ENCODE measurements at places on chromosomes 3 and 15. TPM values are rescaled to one million over a fixed set of nuclear protein-coding genes. Genes with fewer than 3 reads are reported as not detected.

The THRB gene
- total RNA-seq = not detected

The ROPN1 gene
- not detected for total RNA-seq

The NDN gene
- not detected for total RNA-seq

The STARD9 gene
- total RNA-seq = 2.1 TPM

The CHDH gene
- total RNA-seq = not detected

The ZBBX gene
- not detected for total RNA-seq

The GABRB3 gene
- not detected for total RNA-seq

DNA sequence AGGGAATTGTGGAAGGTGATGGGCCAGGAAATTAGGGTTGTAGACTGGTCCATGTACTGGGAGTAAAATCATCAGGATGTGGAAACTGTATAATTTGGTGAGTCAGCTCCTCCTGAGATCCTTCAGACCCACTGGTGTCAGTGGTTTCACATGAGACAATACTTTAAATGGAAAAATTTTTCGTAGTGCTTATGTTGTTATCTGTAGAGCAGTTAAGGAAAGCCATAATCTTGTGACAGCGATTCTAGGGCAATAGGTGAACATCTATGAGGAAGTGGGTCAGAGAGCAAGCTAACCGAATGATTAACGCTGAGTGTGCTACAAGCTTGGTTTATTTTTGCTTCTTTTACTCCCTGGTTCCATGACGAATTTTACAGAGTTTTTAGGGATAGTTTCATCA is 200.6 kb downstream of the CADM2 start:
- no peak overlapping the region for H3K4me3 ChIP-seq
- H3K4me1 ChIP-seq = no peaks in the 10 kb centered on the region
- H3K27me3 ChIP-seq = no peaks in the 10 kb centered on the region
- no peak for DNase-seq

DNA sequence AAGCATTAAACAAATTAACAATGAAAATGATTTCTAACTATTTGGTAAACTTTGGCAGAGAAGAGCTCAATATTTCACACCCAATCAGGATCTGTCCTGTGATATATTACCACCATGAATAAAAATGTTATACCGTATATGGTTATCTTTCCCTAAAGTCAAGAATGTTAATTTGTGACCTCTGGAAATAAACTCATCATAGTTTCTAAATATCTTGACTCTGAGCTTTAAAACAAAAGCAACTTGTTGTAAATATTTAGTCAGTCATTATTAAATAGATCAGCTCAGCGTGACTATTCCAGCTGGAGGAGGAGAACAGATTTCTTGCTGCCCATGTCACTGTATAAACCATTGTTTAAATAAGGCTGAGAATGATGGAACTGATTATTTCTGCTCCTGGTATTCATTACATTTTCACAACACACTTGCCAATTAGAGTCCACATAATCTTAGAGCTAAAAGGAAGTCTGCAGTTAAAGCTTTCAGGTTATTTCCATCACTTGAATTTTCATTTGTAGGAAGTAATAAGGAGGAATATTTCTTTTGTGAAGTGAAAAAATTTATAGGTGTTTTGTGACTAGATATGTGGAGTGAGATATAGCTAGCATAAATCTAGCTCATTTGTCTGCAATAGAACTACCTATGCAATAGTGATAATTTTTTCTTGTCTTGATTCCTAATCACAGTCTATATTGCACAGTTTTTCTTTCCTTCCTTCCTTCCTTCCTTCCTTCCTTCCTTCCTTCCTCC is 106.5 kb upstream of the P2RY1 start:
- H3K27me3 ChIP-seq = no peaks in the 10 kb centered on the region
- DNase-seq = no peak
- no peak overlapping the region for H3K4me3 ChIP-seq

- H3K36me3 ChIP-seq = no peaks in the 10 kb centered on the region
- DNase-seq = peak; percentile 92
- H3K4me1 ChIP-seq = peaks cover 60% of the 10 kb centered on the region
- peak overlapping the region; percentile 83 for H3K27ac ChIP-seq
- peak overlapping the region; percentile 66 for H3K4me3 ChIP-seq
Measured at GRCh38 chr15:90885432-90886290, 1.4 kb downstream of the FES start.

DNA sequence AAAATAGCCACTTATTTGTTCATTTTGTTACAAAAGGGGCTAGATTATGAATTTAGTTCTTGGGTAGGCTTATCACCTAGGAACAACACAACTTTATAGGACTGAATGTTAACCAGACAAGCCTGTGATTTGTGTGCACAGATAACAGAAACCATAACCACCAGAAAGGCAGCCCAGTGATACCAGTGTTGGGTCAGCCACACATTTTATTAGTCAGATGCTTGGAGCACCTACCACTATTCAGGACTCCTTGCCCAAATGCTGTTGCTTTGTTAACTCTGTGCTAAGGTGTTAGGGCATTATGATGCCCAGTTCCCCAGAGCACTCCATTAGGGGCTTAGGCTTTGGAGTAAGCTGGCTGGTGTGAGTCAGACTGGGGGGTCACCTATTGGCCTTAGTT is 22.5 kb downstream of the PLCL2 start:
- no peak overlapping the region for H3K4me3 ChIP-seq
- H3K4me1 ChIP-seq = peaks cover 3% of the 10 kb centered on the region
- no peak for DNase-seq
- no peaks in the 10 kb centered on the region for H3K27me3 ChIP-seq
- no peak overlapping the region for H3K27ac ChIP-seq

DNA sequence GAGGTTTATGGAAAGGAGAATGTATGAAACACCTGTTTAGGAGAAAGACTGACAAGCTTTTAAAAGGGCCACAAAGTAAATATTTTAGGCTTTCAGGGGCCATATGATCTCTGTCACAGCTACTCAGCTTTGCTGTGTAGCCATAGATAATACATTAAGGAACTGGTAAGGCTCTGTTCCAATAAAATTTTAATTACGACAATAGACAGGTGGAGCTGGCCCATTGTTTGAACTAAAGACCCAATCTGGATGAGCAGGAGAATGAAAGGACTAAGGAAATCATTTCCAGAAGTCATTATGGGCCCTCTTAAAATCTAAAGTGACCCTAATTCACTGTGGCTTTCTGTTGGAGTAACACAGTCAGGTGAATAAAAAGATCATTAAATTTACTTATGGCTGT is 48.5 kb upstream of the SLC12A8 start:
- H3K27ac ChIP-seq = no peak overlapping the region
- DNase-seq = no peak
- H3K27me3 ChIP-seq = no peaks in the 10 kb centered on the region
- H3K36me3 ChIP-seq = peaks cover 20% of the 10 kb centered on the region
- H3K4me1 ChIP-seq = no peaks in the 10 kb centered on the region
- H3K4me3 ChIP-seq = no peak overlapping the region

DNA sequence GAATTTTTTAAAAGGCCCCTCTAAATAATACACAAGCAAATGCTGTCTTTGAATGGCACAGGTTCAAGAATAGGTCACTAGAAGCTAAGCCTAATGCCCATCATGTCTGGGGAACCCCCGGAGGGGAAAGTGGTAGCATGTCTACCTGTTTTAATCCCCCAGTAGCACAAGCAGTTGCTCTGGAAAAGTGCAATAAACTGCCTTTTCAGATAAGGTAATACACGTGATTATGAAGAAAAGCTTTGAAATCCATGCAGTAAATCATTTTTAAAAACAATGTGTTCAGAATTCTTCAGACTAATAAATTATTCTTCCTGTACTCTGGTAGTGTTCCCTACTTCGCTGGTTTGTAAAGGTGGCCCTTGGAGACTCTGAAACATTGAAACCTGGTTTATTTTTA is 922.2 kb downstream of the ROBO1 start:
- no peak overlapping the region for H3K27ac ChIP-seq
- H3K4me3 ChIP-seq = no peak overlapping the region
- H3K36me3 ChIP-seq = no peaks in the 10 kb centered on the region

DNA sequence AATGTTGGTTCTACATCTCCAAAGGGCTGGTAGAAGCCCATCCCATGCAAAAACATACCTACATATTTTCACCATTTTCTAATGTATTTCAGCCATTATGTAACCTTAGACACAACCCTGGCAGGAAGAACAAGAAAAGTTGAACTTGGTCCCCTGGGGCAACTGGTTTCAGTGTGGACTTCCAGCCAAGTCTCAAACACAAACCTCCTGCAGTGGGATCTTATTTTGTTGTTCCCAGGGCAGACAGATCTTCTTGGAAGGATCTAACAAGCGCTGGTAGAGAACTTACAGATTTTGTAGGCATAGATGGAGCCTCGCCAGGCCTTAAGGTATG is 96.3 kb downstream of the ADAMTS17 start:
- no peak overlapping the region for H3K4me3 ChIP-seq
- DNase-seq = no peak
- no peaks in the 10 kb centered on the region for H3K27me3 ChIP-seq
- no peaks in the 10 kb centered on the region for H3K36me3 ChIP-seq
- H3K27ac ChIP-seq = no peak overlapping the region
- no peaks in the 10 kb centered on the region for H3K4me1 ChIP-seq

DNA sequence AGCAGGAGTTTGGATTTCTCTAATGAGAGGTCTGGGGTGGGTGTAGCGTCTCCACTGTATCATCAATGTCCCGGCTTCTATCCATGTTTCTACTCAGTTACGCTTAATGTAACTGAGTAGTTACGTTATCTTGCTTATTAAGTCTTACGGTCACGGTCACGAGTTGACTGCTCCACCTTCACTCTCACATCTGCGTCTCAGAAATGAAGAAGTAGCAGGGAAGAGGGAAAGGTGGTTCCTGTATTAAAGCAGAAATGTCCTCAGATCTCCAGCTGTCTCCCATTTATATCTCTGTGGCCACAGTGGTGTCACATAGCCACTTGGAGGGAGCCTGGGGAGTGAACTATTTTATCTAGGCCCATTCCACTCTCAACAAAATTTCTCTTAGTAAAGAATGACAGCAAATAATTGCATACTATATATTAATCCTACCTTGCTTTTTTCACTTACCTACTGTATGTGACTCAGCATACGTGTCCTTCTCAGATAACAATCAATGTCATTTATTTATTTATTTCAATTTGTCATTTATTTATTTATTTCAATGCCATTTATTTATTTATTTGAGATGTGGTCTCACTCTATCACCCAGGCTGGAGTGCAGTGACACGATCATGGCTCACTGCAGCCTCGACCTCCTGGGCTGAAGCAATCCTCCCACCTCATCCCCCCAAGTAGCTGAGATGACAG is 39.7 kb upstream of the RNU6-1 start:
- H3K4me1 ChIP-seq = peaks cover 30% of the 10 kb centered on the region
- H3K27me3 ChIP-seq = no peaks in the 10 kb centered on the region
- H3K4me3 ChIP-seq = no peak overlapping the region
- H3K36me3 ChIP-seq = no peaks in the 10 kb centered on the region
- H3K27ac ChIP-seq = no peak overlapping the region

- peak overlapping the region; percentile 88 for H3K27ac ChIP-seq
- DNase-seq = no peak
- peaks cover 52% of the 10 kb centered on the region for H3K4me1 ChIP-seq
- no peak overlapping the region for H3K4me3 ChIP-seq
- H3K27me3 ChIP-seq = no peaks in the 10 kb centered on the region
Measured at GRCh38 chr3:134854254-134854653, 59.2 kb downstream of the EPHB1 start.

GRCh38 chr3:129794311-129795185 is 99.0 kb downstream of the TMCC1 start:
- peak; percentile 68 for DNase-seq
- no peaks in the 10 kb centered on the region for H3K36me3 ChIP-seq
- peak overlapping the region; percentile 84 for H3K27ac ChIP-seq
- peaks cover 61% of the 10 kb centered on the region for H3K4me1 ChIP-seq

- no peaks in the 10 kb centered on the region for H3K4me1 ChIP-seq
- no peaks in the 10 kb centered on the region for H3K27me3 ChIP-seq
Measured at GRCh38 chr3:173217127-173217526, 76.1 kb upstream of the SPATA16 start.

DNA sequence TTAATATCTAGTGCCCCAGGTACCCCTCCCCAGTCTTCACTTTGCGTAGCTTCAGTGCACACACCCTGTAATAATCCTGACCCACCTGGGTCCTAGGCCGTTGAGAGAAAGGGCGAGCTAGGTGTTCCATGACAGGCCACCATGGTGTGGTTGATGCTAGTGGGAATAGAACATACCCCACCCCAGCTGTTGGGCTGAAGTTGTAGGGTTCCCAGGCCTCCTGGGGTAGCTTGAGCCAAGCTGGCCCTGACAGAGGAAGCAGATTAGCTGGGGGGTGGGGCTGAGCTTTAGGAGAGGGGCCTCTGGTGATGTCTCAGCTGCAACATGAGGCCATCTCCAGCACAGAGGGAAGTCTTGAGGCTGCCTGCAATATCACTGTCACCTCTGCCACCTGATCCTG is 40.5 kb downstream of the RAB11A start:
- peaks cover 7% of the 10 kb centered on the region for H3K36me3 ChIP-seq
- H3K4me1 ChIP-seq = peaks cover 29% of the 10 kb centered on the region
- H3K4me3 ChIP-seq = no peak overlapping the region
- DNase-seq = no peak

- H3K36me3 ChIP-seq = no peaks in the 10 kb centered on the region
- H3K27me3 ChIP-seq = 0 out of 2 replicates have a peak, but pooled peaks cover 2% of the 10 kb centered on the region
- no peak overlapping the region for H3K4me3 ChIP-seq
- no peak for DNase-seq
Measured at GRCh38 chr3:79872483-79872882, 104.7 kb upstream of the ROBO1 start.

DNA sequence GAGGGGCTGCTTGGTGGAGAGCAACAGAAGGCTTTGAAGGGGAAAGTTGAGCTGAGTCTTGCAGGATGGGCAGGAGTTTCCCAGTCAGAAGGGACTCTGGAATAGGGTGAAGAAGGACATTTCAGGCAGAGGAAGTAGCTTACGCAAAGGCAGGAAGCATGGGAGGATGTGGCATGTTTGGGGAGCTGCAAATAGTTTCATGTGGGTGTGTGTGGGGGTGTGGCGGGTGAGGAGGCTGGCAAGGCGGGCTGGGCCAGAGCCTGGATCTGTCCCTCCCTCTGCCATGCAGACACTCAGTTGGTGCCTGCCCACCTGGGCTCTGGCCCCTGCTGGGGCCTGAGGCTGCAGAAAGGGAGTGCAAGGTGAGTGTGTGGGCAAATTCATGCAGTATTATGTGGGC is 10.4 kb downstream of the TEX264 start:
- peak overlapping the region; percentile 25 for H3K27ac ChIP-seq
- peaks cover 23% of the 10 kb centered on the region for H3K36me3 ChIP-seq
- peak; percentile 49 for DNase-seq
- no peaks in the 10 kb centered on the region for H3K27me3 ChIP-seq
- H3K4me1 ChIP-seq = peaks cover 53% of the 10 kb centered on the region

- peaks cover 2% of the 10 kb centered on the region for H3K36me3 ChIP-seq
- no peaks in the 10 kb centered on the region for H3K27me3 ChIP-seq
Measured at GRCh38 chr15:64623347-64623996, 151.9 kb downstream of the RBPMS2 start.

DNA sequence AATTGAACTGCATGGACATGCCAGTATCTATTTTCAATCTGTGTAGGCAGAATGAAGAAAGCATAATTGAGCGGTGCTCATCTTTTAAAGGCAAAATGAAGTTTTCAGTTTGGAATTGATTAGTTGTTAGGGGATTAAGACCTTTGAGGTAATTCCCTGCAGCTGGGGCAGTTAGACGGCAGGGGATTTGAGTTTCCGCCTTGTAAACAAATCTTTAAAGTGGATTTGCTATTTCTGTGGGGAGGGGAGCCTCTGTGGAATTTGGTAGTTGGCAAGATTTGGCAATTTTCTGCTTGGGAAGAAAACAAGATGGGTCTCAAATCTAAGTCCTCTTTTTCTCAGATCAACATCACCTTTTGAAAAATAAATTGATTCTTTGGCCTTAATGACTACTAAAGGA is 212.5 kb upstream of the CNTN6 start:
- no peak overlapping the region for H3K27ac ChIP-seq
- no peak for DNase-seq
- H3K4me1 ChIP-seq = no peaks in the 10 kb centered on the region
- H3K27me3 ChIP-seq = no peaks in the 10 kb centered on the region

All from Karpas-422 (cell line).